ENCODE measurements at places on chromosomes 2 and 18. TPM values are rescaled to one million over a fixed set of nuclear protein-coding genes. Genes with fewer than 3 reads are reported as not detected.

The ACTR1B gene
- total RNA-seq = 56.3 TPM

The LOXL3 gene
- total RNA-seq = 13.1 TPM

DNA sequence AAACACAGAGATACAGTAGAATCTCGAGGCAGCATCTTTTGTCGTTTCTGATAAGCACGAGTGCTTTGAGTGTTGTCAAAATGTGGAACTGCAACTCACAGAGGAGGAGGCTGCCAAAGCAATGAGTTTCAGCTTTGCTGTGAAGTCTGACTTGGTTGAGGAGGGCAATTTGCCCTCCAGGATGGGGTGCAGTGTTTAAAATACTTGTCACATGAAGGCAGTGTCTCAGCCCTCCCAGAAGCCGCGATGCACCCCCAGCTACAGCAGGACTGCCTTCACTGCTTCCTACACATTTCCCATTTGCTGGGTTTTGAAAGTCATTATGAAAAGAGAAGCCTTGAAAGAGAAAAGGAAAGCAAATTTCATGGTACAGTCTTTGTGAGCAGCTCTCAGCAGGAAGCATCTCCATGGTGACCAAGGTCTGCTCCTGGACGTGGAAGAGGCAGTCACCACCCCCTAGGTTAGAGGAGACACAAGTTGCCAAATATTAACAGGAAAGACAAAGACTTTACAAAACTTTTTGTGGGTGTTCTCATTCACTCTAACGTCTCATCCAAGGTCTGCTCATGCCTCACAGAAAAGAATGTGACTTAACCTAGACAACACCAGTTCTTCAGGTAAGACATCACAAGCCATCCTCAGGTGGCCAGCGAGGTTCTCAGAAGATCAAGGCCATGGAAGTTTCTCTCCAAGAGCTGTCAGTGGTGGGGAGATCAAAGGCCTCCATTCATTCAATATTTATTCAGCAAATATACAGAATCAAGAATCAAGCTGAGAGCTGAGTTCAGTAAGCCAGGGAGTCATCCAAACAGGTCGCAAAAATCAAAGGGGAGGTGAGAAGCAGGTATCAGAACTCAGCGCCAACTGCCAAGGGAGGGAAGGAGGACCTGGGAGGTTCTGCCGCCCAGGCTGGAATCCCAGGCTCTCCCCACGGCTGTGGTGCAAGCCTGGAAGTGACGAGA, 476.0 kb downstream of the EIPR1 start:
- DNase-seq = no peak

- no peak for DNase-seq
Observed at GRCh38 chr18:45287531-45287930, 327.7 kb upstream of the SLC14A2 start.

- no peak for DNase-seq
Observed at GRCh38 chr2:221555494-221555846, 16.6 kb downstream of the EPHA4 start.

DNA sequence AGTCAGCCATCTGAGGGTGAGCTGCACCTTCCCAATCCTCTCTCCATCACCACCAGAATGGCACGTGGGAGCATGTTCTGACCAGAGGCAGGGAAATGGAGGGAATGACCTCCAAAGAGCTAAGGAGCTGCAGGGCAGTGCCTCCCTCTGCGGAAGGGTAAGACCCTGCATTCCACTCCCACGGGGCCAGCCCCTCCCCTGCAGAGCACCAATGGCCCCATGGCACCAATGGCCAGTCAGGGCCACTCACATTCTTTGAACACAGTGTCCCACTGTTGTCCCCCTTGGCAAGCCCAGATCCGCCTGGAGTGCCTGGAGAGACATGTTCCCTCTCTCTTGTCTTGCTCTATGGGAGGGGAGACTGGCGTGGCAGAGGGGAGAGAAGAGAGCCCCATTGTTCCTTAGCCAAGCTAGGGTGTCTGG, 164.4 kb downstream of the TNS1 start:
- DNase-seq = no peak

DNA sequence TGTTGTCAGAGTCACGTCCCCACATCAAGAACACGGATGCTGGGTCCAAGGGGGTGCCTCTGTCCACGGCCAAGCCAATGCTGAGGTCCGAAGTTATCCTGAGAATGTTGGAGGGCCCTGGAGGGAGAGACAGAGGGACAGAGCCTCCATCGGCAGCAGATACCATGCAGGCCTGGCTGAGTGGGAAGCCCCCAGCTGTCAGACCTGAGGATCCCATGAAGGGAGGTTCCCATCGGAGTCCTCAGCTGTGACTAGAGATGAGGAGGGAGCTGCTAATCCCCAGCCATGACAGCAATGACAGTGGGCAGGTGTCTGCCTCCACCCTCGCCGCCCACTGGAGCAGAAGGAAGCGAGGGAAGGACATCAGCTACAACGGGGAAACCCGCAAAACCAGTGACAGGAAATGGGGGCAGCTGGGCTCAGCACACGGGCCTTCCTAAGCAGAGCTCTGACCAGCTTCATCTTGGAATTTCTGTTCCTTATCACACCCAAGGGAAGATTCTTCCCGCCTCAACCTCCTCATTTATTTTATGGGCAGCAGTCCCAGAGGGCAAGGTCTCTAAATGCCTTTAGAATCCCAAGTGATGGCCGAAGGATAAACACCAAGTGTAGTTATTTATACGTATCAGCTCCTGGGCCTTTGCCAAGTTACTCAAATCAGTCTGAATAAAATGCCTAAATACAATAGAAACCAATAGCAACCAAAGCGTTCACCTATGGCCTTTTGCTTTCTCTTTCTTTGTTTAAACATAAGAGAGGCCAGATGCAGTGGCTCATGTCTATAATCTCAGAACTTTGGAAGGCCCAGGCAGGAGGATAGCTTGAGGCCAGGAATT, 32.2 kb downstream of the FAM178B start:
- DNase-seq = peak; percentile 24

DNA sequence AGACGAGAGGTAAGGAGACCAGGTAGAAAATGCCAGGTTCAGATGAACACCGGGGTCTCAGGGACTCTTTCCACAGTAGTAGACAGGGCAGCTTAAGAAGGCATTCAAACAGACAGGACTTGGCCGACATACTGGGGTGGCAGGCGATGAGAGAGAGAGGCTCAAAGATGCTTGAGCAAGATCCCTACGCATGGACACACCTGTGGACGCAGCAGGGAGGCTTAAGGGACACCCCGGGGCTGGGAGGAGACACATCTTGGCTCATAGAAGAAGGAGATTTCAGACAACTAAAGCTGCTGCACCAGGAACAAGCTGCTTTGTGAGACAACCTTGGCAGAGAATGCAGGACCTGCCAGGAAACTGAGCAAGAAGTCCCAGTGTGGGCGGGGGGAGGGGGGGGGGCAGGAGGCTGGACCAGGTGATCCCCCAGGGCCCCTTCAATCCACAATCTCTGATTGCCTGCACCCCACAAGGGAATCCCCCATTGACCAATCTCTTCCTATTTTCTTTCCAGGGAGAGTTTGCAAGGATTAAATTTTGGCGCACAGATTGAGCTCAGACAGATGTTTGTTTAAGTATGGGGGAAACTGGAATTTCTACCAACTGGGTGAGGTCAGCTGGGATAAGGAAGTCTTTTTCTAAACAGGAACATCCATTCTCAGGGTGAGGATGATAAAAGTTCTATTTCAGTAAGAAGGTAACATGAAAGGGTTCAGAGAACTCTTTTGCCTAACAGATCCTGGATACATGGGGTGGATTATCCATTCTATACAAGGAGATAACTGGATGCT, 400.7 kb downstream of the NBAS start:
- DNase-seq = no peak

- DNase-seq = no peak
Observed at GRCh38 chr18:23941791-23942190, 72.8 kb upstream of the TTC39C start.

- no peak for DNase-seq
Observed at GRCh38 chr2:119233326-119234020, 9.8 kb downstream of the STEAP3 start.

GRCh38 chr18:8439055-8439454, 170.2 kb upstream of the RAB12 start:
- DNase-seq = no peak

Data from testis (tissue), 5 donors.